ENCODE measurements at places on chromosomes 13 and 19.
A peak's percentile ranks its signal among the peaks of the same experiment; 100 is the strongest.

DNA sequence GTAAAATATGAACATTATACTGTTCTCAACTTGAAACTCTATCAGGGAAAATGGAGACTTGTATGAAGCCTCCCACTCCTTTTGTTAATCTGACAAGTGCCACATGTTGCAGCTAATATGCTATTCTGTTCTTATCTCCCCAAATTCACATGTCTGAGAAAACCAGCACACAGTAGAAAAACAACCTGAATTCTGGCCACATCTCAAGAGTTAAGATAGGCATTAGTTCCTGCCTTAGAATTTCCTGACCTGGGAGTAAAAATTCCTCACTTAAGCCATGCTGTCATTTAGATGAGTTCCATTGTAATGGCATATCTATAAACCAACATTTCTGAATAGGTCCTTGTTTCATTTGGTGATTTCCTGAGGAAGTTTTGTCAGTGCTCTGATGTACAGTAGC is 1098.5 kb downstream of the EFNB2 start:
- no peak for DNase-seq

DNA sequence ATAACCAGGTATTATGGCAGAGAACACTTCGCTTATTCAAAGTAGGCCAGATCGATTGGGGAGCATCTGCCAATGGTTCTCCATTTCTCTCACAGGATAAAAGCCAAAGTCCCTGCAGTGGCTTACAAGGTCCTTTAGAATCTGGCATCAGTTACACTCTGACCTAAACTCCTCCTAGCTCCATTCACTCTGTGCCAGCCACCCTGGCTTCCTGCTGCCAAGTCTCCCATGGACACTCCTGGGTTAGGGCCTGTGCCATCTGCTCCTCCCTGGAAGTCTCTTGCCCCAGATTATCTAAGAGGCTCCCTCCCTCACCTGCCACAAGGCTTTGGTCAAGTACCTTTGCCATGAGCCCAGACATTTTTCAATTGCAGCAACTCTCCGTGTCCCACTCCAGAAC is 649.2 kb downstream of the DACH1 start:
- no peak for DNase-seq

DNA sequence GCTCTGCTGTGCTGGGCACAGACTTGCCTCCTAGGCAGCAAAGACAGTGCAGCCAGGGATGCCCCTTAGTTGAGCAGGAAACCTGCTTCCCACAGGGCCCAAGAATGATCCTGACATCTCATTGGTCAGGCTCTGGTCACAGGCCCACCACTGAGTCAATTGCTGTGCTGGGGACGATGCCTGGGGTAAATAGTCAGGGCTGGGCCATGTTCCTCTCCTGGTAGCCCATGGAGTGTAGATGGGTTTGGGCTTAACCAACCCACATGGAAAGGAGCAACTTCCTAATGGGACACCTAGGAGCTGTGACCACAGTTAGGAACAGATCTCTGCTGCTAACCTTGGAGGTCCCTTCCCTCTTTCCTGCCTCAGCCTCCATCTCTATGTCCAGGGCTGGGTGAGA is 212.5 kb upstream of the ZNF536 start:
- no peak for DNase-seq

DNA sequence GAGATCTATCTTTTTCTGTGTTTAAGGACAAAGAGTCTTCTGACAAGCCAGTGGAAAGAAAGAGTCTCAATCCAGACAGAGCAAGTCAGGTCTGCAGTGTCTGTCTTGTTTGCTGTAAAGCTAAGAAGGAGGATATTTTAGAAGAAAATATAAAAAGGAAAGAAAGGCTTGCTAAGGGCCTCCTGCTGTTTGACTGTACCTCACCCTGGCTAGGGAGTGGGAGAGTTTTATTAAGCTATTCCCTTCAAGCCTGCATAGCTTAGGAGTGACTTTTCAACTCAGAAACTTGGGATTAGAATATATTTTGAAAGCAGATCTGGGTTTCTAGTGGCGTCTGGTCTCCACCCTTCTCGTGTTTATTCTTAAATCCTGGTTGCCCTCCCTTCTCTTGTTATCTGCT is 460.0 kb downstream of the COG6 start:
- no peak for DNase-seq

- no peak for DNase-seq
Observed at GRCh38 chr13:80164462-80164861, 176.5 kb downstream of the SPRY2 start.

DNA sequence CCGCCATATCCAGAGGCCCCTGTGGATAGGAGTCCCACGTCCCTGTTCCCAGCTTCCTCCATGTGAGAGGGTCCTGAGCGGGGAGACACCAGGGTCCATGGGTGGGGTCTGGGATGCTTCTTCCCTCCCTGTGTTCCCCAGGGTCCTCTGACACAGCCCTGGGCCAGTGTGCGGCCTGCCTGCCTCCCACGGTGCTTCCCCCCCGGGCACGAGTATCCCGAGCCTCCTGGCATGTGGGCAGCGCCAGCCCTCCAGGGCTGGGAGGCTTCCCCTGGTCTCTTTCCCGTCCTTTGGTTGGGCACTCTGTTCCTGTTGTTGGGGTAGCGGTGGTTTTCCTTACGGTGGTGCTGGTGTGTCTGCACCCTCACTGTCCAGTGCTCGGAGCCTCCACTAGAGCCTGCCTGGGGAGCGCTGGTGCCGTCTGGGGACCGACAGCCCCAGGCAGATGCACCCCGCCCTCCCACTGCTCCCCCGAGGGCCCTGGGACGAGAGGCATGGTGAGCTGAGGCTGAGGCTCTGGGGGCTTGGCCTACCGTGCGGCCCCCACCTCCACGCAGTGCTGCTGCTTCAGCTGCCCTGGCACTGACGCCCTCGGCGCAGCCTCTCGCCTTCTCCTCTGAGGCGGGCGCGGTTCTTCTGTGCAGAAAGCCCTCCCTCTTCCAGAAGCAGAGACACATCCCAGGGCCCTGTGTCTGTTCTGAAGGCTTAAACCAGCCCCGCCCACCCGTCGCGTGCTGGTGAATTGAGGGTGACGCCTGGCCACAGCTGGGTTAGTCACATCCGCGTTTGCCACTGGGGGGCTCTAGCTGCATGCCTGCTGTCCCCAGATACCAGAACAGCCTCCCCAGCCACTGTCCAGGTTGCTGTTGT is 27.9 kb downstream of the PLEKHJ1 start:
- DNase-seq: no peak

GRCh38 chr13:31945202-31945961 is 86.2 kb upstream of the FRY start:
- DNase-seq: peak; percentile 38

GRCh38 chr19:39971380-39972035 is 543 bp downstream of the PSMC4 start:
- no peak for DNase-seq

DNA sequence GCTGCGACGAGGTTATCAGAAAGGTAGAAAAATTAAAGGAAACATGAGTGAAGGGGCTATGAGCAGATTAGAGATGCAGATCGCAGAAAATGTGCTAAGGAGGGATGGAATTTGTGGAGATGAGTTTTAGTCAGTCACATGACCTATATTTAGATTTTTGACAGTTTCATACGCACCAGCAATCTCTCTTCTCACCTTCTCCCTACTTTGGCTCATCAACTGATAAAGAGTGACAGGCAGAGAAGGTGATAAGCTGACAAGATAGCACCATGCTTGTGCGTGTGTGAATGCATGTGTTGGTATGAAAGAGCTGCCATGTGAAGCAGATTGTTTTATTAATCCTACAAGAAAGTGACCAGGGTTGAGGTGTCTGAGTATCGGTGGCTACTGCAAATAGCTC is 252.6 kb downstream of the RAP2A start:
- DNase-seq: no peak

DNA sequence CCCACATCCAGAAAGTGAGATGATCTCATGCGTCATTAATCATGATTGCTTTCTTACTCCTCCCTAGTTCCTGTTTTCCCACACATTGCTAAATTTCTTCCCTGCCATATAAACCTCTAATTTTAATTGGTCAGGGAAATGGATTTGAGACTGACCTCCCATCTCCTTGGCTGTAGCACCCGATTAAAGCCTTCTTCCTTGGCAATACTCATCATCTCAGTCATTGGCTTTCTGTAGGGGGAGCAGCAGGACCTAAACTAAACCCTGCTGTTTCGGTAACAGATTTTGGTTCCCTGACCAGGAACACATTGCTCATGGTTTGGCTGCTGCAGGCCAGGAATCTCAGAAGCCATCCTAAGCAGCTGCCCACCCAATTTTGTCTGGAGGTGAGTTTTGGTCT is 61.7 kb downstream of the SPRYD7 start:
- no peak for DNase-seq

DNA sequence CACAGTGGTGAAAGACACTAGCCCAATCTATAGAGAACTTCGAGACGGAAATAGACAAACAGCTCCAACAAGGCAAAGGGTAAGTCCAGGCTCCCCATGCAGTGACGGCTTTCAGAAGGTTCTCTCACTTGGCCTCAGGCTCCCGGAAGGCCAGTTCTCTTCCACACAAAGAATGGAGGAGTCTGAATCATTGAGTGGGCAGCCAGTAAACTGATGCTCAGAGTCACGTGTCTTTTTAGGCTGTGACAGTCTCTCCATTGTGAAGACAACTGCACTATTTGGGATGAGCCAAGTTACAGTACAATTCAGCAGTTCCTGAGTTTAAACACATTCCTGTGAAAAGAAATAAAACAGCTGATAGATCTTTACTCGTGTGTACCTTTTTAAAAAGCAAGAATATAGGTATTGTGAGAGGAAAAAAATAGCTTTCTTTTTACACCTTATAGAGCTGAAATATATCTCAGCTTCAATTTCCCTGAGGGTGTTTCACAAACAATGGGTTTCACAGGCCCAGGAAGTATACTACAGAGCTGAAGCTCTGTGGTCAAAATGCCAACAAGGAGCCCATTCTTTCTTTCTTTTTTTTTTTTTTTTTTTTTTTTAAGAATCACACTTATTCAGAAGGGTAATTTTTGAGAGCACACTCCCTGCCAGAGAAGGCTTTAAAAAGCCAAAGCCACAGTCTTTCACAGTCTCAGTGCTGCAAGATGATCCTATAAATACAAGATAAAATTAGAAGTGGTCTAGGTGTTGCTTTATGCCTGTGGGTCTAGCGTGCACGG is 135.1 kb downstream of the FREM2 start:
- no peak for DNase-seq

DNA sequence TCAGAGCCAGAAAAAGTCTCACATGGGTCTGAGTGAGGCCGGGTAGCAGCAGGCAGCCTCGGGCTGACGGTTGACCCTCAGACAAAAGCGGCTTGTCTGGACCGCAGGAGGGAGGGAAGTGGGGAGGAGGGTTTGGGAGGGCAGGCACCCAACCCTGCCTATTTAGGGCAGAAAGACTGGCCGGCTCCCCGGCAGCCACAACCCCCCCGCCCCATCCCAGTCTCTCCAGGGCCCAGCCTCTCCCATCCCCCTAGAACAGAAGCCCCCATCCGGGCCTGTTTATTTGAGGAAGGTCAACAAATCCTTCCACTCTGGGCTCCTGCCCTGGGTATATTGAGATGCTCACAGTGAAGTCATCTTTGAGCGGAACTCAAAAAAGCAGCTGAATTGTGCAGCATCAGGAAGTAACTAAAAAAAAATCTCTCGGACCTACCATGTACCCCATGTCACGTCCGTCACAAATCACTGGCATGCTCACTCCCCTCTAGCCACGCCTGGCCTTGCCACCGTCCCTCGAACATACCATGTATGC is 6.3 kb downstream of the DACT3 start:
- no peak for DNase-seq

GRCh38 chr19:32343550-32344262 is 1.7 kb upstream of the ZNF507 start:
- no peak for DNase-seq

DNA sequence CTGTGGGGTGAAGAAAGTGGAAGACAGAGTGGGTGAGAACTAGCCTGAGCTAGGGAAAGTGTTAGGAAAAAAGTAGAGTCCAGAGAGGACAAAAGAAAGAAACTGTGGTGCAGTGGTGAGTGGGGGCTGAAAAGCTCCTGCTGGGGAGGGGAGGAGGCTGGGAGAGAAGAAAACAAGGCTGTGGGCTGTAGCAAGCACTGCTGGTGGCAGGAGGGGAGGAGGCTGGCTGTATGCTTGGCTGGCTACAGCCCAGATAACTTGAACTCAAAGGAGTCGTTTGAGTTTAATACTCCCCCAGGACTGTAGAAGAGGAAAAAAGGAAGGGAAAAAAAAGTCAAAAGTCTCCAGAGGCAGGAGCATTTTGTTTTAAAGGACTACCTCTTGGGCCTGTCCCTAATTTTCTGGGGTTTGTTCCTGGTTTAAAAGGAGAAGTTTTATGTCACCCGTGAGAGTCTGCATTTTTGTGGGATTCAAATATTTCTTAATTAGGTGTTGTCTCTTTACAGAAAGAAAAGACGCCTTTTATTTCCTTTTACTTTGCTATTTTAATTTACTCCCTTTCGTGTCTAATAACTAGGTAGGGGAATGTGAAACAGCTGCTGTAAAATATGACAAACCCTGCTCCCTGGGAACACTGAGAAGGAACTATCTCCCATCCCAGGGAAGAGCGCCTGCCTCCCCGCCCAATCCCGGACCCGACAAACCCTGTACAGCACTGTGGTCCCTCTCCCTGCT is 21.7 kb downstream of the ZIC5 start:
- DNase-seq: no peak

DNA sequence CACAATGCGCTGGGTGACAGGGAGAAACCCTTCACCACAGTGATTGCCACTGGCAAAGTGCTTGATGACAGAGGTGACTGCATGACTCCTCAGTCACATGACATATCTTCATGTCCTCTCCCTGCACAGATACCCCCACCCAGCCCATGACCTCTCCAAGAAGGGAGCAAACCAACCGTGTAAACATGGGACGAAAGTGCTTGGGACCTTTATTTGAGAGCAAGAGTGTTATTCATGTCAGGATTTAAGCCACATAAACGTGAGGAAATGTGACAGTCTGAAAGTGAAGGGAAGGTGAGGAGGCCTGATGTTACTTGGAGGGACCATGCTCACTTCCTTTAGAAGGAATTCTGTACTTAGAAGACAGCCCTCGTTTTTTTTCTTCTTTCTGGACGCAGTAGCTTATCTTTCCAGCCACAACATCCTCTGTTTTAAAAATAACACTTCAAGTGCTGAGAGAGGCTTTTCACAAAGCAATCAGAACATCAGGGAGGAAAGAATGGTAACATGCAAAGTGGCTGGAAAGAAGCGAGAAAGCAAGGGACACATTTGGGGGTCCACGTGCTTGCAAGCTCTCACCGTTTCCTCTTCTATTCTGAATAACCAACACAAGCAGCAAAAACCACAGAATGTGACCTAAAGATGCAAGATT is 35.6 kb downstream of the EPS15L1 start:
- DNase-seq: no peak

DNA sequence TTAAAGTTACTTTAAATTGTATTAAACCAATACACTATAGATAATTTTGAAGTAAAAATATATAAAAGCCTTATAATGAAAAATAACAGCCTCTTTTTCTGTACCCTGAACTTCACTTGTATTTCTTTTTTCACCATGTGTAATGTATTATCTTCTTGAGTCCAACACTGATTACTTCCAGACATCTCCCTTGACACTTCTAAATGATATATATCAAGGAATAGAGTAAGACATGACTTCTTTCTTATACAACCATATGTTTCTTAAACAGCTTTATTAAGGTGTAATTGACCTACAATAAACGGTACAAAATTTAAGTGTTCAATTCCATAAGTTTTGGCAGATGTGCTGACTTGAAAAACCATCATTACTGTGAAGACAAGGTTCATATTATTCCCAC is 531.9 kb downstream of the OLFM4 start:
- DNase-seq: no peak

Data from right renal pelvis (tissue), 4 donors.